ENCODE measurements at places on chromosomes 5 and 9.

DNA sequence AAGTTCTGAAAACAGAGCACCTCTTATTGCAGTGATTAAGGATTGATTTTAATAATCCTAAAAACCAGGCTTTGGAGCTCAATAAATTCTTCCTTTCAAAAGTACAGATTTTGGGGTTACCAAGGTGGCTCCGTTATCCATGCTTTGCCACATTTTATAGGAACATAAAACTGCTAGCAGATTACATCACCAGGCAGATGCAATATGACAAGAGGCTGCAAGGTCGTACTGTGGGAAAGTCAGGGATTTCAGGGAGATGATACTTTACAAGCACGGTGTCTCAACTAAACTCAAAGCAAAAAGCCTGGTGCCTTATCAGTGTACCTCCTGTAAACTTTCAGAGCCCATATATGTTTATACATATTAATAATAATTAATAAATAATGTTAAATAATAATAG, 28.6 kb downstream of the ADAMTSL1 start:
- no peak for DNase-seq

GRCh38 chr5:168227973-168228615, 63.4 kb upstream of the WWC1 start:
- no peak for DNase-seq

DNA sequence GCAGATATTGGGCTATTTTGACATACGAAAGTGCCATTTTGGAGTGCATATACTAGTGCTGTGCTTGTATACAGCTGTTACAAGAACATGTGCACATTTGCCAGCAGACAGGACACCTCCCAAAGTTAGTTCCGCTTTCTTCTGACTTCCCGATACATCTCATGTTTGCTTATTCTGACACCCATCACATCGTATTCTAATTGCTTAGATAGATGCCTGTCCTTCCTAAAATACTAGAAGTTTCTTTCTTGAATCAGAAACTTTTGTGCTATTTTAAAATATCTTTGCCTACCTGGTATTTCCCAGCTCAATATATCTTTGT, 177.8 kb downstream of the TTLL11 start:
- no peak for DNase-seq

DNA sequence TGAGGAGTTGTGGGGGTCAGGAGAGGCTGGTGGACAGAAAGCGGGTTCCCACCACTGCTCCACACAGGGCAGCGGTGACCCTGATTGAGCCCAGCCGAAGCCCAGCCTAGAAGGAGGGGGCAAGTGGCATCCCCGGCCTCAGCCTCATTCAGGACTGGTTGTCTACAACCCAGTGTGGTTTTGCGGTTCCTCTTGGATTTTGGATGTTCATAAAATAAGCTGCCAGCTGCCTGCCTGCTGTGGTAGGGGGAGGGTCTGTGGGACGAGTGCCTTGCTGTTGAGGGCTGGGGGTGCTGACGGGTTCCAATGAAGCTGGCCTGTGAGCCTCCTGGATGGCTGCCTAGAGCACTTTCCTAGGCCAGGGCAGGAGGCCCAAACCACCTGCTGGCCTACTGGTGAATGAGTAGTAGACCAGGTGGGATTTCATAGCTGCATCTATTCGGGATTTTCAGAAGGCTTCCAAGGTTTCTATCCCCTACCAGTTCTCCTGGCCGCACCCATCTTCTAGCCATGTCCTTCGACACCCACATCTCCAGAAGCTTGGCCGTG, 102.4 kb downstream of the NDFIP1 start:
- no peak for DNase-seq

DNA sequence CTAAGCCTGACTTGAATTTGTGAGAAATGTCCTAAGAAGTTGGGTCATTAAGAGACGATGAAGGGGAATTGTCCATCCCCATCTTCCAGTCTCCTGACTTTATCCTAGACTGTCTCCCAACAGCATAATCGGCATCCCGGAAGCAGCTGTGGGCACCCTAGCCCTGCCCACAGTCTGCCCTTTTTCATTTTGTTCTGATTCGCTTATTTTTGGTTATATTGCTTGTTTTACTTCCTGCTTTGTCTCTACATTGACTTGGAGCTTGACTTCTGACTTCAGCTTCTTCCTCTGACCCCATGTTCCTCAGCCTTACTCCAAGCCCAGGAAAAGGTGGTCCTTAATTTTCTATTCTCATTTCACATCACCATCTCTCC, 41.8 kb downstream of the UGCG start:
- DNase-seq = no peak

- no peak for DNase-seq
Observed at GRCh38 chr5:180127682-180128670, 56.4 kb upstream of the RNF130 start.

GRCh38 chr5:42689391-42689790, 67.2 kb upstream of the CCDC152 start:
- no peak for DNase-seq

GRCh38 chr5:58048954-58049353, 410.9 kb downstream of the PLK2 start:
- DNase-seq = no peak

DNA sequence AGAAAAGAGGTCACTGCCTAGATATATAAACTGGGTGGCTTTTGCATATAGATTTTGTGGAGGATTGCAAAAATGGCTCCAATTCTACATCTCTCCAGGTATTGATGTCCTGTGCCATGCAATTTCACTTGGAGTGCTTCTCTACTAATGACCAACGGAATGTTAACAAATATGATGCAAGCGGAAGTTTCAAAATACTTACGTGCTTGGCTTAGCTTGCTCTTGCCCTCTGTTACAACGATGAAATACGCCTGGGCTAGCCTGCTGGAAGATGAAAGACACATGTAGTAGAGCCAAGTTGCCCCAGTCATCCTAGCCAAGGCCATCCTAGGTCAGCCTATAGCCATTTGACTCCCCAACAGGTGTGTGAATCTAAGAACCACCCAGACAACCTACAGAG, 3.6 kb upstream of the POC5 start:
- DNase-seq = no peak

DNA sequence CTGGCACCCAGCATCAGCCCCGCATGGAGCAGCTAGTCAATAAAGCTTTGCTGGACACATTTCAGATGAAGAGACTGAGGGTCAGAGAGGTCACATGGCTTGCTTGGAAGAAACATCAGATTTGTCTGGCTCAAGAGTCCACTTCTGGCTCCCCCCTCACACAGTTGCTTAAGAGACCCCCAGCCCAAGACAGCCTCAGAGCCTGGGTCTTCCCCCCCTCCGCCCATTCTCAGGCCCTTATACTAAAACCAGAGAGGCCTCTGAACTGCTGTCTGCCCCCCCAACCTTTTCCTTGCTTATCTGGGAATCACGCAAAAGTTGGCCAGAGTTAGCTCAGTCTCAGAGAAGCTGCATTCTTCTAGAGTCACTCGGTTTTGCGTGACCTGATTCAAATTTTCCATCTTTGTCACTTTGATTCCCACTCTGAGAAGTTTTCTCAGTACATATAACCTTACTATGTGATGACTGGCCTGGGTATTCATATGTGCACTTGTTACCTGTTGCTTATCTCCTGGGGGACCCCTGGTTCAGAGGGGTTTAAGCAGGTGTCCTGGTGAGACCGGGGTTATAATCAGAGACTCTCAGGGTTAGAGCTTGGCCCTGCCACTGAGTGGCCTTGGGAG, 145.4 kb upstream of the IER5L start:
- DNase-seq = no peak

- no peak for DNase-seq
Observed at GRCh38 chr5:96483878-96484277, 50.8 kb upstream of the PCSK1 start.

DNA sequence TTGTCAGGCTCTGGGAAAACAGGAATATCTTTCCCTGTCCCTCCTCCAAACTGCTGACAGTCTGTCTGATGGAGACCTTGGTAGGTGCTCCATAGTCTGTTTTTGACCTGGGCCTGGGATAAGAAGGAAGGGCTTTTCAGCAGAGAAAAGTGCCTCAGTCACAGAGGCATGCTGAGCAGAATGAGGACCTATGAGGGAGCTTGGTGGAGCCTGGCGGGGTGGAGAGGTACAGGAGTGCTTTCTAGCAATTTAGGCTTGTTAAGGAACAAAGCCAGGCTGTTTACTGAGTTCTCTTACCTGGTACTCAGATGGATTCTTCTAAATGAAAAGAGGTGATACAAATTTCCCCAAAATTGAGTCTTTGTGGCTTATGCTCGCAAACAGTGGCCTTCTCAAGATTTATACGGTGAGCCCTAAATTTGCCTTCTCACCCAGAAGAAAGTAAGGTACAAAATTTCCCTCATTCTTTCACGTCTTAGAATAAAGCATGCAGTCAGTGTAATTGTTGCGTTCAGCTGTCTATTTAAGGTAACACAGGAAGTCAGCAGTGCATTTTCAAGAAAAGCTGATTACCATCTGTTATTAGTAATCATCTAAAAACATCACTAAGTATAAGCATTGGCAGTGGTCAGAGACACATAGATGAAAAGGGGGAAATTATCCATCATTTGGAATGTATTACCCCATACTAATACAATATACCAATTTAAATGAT, 28.6 kb upstream of the IL13 start:
- no peak for DNase-seq

- DNase-seq = no peak
Observed at GRCh38 chr5:134092875-134093274, 21.6 kb upstream of the TCF7 start.

- peak; percentile 58 for DNase-seq
Observed at GRCh38 chr9:109910671-109911518, 130.9 kb downstream of the PALM2AKAP2 start.

DNA sequence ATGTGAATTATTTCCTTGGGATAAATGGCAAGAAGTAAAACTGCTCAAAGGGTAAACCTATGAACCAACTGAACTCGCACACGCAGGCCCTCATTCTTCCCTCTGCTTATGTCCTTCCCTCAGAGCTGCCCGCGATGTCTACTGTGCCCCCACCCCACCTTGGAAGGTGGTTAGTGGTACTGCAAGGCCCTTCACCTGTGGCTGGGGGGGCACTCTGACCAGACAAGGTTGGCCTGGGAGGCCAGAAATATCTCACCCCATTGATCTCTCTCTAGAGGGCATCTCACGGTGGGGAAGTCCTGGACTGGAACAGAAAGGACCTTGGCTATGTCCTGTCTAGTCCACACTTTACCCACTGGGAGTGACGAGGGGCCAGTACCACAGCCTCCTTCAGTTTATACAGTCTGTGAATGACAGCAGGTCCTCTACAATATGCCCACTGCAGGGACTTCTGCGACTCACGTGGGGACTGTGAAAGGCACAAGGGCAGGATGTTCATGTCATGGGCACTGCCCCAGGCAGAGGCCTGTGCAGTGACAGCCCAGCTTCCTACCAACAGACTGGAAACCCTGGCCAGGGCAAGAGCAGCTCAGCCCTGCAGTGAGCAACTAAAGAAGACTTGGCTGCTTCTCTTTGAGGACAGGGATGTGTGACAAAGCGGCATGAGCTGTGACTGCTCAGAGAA, 56.8 kb upstream of the SYNPO start:
- DNase-seq = no peak

DNA sequence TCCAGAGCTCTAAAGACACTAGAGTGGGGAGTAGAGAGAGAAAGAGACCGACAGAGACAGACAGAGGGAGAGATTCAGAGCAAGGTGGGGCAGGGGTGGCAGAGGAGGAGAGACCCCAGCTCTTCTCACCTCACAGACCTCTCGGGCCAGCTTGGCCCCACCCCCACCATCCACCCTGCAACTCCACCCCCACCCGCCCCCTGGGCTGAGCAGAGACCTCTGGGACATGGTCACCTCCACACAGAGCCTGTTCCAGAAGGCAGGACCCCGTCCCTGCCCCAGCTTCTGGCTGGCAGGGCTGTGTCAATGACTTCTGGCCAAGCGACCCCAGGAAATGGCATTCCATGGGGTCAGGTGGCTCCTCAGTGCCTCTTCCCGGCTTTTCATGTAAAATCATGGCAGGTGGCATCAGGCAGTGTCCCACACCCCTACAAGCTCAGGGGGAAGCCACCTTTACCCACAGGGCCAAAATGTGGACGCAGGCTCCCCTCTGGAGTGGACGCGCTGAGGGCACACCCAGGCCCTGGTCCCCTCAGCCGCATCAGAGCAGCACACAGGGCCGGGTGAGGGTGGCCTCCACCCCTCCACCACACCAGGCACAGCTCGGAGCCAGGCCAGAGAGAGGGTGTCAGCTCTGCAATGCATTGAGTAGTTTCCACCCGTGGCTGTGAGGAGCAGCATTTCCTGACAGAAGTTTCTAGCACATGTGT, 131.2 kb upstream of the LPCAT1 start:
- no peak for DNase-seq

DNA sequence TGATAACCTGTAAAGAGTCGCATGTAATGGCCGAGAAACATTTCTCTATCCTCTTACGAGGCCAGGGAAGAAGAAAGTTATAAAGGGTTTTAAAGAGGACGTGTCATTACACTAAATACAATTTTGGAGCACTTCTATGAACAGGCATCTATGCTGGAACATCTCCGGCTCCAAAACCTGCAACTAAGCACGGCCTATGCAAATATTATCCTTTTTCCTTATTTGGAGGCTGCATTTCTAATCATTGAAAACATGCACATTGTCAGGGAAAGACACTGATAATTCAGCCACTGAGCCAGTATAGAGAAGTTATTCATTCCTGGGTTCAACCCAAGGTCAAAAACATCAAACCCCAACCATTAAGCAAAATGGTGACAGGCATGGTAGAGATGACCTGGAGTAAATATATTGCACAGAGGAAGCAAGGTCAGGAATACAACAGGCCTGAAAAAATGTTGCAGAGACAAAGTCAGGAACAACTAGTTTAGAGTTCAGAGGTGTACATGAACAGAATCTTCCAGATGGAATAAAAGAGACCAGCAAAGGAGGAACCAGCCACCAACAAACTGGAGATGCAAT, 674.1 kb downstream of the NR2F1-AS1 start:
- DNase-seq = no peak

- no peak for DNase-seq
Observed at GRCh38 chr9:1453636-1454035, 403.5 kb downstream of the DMRT2 start.

DNA sequence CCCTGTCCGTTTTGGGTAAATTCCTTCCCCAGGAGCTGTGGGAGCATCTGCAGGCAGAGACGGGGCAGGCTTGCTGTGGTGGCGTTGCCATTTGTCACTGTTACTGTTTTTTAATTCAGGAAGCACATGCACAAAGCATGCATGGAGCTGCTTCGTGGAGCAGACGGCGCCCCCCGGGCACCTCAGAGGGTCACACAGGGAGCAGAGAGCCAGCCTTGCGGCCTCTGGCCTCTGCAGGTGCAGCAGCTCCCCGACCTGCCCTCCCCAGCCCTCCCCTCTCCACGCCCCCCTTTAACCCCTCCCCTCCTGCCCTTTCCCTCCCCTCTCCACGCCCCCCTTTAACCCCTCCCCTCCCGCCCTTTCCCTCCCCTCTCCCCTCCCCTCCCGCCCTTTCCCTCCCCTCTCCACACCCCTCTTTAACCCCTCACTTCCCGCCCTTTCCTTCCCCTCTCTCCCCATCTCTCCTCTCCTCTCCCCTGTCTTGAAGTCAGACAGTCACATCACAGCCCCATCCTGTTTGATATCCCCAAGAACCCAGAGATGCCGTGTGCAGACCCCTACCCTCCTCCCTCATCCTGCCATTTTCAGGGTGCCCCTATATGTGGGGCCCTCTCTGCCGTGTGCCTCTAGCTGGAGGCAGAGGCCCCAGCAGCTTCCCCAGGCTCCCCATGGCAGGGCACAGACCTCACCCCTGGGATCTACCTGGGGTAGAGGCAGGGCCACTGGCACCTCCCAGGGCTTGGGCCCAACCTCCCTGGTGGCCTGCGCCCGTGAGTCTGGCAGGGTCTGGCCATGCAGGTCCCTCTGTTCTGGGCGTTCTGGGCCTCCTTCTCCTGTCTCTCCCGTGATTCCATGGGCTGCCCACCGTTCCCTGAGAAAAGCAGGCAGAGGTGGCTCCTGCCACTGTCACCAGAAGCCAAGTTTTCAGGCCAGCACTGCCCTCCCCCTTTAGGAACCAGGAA, 29.6 kb upstream of the UBAC1 start:
- peak; percentile 48 for DNase-seq

- DNase-seq = no peak
Observed at GRCh38 chr5:151221574-151221973, 2.3 kb downstream of the CCDC69 start.
